ENCODE measurements at places on chromosomes 12 and 14.

DNA sequence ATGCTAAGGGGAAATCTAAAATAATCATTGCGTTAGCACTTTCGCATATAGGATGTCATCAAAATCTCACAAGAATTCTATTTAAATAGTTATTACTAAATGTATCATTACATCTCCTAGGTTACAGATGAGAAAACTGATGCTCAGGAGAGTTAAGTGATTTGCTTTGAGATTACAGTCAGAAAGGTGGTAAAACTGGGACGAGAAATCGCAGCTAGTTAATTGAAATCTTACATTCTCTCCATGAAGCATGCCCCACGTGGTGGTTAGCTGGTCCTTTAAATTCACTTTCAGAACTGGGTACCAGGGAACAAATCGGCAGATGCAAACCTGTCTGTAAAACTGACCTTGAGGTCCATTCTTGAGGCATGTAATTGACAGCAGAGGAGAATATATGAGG, 71.8 kb upstream of the PLEKHG7 start:
- DNase-seq = no peak

- DNase-seq = no peak
Measured at GRCh38 chr12:115455268-115455681, 771.3 kb upstream of the TBX3 start.

DNA sequence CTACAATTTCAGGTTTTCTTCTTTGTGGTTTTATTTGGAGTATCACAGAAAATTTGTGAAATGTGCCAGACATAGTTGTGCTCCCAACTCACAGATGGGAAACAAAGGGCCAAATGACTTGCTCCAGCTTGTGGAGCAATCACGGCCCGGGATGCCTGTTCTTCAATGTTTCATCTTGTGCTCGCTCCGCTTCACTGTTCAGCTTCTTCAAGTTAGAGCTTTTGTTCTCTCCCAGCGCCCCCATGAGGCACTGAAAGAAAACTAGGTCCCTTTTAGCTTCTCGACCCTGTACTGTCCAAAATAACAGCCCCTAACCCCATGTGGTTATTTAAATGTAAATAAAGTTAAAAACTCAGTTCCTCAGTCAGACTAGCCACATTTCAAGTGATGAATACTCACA, 187.9 kb upstream of the STXBP6 start:
- DNase-seq = no peak

GRCh38 chr12:68823696-68824095, 15.7 kb downstream of the MDM2 start:
- DNase-seq = no peak

DNA sequence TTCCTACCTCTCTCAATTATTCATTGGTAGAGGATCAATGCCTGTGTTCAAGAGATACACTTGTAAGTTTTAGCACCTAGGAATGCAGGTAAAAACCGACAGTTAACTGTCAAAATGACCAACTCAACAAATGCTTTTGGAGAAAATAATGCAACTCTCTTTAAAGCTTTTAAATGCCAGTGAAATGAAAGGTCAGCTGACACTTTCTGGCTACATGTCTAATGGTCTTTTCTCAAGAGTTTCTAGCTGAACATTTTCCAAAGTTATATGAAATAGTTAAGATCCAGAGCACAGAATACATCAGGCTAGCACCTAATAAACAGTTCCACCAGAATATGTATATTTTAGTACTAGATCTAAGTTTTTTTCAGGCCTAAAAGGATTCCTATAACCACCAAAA, 2.0 kb downstream of the CSRNP2 start:
- no peak for DNase-seq

DNA sequence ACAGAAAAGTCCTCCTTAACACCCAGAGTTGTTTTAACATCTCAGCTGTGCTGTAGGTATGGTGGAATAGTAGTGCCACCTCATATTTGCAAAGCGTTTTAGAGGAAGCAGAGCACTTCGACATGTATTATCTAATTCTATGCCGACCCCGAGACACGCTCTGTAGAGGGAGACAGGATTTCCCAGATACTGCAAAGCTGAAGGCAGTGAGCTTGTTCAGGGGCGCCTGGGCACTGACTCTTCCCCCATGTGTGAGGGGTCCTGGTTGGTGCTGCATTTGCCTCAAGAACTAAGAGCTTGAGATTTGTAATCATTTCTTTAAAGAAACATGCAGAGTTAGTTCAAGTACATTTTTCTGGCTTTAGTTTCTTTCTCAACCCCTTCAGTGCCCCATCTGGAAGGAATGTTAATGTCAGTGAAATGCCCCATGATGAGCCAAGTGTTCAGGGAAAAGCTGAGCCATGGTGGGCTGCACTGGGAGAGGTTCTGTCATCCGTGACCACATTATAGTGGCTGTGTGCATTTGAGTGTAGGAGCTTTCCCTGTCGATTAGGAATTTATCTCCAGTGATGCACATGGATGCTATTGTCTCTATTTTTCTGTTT, 66.3 kb downstream of the MBIP start:
- no peak for DNase-seq

DNA sequence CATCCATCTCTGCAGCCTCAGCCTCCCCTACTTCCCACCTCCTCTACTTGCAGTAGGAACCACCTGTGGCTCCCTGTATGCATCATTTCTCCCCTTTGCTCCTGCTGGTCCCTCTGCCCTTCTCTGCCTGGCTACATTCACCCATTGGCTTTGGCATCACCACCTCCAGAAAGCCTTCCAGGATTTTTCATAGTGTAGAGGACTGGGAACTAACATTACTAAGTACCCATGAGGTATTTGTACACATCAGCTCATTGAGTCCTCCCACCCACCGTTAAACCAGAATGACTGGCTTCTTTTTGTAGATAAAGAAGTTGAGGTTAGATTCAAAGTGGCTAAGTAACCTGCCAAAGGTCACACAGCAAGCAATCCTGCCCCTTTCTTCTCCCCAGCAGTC, 17.1 kb downstream of the SYNE3 start:
- no peak for DNase-seq

DNA sequence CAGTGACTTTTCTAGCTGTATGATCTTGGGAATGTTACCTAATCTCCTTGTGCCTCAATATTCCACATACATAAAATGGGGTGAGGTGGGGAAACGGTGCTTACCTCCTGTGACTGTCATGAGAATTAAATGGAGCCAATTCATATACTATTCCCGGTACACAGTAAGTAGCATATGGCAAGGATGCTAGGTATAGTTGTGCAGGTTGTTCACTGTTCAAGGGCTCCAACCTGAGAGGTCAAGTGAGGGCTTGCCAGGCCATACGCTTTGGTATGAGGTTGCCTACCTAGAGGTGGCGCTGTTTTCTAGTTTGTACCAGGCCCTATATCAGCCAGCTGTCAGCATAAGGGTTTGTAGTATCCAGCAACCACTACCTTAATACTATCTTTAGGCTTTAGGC, 3.6 kb upstream of the BATF start:
- no peak for DNase-seq

- DNase-seq = no peak
Measured at GRCh38 chr12:121085069-121085468, 46.0 kb upstream of the OASL start.

GRCh38 chr12:26548227-26548626, 284.8 kb downstream of the ITPR2 start:
- no peak for DNase-seq

DNA sequence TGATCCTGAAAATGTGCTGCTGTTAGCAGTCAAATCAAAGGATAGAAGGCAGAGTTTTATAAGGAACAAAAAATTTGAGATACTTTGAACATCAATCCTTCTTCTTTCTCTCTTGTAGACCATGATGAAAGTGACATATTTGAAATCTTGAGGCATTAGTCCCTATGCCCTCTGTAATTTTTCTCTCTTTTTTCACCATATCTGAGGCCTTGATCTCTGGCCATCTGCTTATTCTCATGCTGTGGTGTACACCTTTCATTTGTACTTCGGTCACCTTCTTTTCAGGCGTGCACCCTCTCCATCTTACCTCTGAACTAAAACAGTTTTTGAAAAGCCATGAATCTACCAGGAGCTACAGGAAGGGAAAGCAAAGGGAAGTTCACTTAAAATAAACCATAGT, 420.9 kb downstream of the C12orf50 start:
- no peak for DNase-seq

- peak; percentile 16 for DNase-seq
Measured at GRCh38 chr12:117857632-117858612, 110.9 kb downstream of the KSR2 start.

DNA sequence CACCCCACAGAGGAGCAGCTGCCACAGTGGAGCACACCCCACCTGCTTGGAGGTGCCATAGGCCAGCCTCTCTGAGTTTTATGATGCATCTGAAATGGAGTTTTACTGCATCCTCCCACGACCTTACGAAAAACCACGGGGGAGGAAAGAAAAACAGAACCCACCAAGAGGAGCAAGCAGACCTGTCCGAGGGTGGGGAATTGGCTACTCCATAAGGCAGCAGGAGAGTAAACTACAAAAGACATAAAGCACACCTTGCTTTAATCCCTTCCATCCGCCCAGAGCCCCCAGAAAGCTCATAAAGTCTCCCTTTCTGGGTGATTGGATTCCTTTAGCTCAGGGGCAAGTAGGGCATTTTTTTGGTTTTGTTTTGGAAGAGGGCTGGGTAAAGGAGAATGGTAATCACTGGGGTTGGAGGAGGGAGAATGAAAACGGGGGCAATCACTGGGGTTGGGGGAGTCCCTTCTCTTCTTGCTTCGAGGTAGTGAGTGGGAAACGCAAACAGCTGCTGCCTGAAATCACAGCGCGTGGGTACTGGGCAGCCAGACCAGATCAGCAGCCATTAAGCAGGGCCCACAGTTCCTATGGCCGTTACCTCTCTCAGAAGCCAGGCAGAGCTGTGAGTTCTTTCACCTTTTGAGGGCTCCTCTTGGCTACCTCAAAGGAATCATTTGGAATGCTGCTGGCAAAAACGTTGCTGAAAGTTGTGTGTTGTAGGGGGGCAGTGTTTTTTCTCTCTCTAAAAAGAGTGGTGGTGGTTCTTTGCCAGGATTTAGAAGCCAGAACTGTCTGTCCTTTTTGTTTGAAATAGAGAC, 433.6 kb downstream of the ZFP36L1 start:
- no peak for DNase-seq

GRCh38 chr12:27521066-27521465, 2.9 kb upstream of the PPFIBP1 start:
- DNase-seq = no peak

DNA sequence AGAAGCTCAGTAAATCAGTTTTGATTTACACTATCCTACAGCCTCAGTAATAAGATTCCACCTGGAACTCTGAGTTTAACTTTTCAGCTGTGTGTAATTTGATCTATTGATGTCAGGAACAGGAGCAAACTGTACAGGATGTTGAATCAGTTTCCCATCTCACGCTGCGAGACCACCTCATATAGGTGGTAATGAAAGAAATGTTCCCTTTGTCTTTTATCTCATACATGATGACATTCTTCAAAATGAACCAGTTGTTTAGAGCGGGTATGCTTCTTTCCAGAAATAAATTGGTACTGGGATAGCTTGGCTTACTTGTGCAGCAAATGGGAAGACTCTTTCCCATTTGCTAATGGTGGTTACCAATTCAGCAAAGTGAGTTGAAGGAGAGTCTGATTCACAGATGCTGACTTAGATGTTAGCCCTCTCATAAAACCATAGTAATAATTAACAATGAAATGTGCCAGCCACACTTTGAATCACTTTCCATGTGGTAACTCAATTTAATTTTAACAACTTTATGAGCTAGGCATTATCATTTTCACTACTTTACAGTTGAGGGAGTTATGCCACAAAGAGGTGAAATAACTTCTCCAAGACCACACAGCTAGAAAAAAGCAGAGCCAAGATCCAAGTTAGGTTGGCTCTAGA, 251.5 kb downstream of the PAWR start:
- DNase-seq = no peak

DNA sequence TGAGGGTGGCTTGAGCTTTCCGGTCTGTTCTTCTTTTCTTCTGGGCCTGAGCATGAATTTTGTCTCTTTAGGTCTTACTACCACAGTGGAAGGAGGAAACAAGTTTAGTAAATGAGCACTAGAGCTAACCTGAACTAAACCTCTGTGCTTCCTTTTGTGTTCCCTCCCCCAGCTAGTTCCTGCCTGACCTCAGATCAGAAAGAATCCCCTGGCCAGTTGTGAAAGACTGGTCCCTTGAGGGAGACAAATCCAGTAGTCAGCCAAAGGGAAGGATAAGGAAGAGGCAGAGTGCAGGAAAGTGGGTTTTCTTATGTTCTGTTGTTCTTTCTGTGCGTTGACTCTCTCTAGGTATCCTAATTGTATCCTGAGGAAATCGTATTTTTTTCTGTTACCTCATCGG, 17.5 kb downstream of the ZNF664 start:
- no peak for DNase-seq
